Stimulated activated CD4-positive, alpha-beta T cell treated with anti-CD3 and anti-CD28 coated beads, Interleukin-1b, Interleukin-23, amount 100 ng/mL, for 1 hour (primary cell): ENCODE measurements at places on chromosomes 2 and 18.

- DNase-seq = no peak
Measured at GRCh38 chr2:232418466-232419244, 12.0 kb downstream of the ALPG start.

- DNase-seq = no peak
Measured at GRCh38 chr2:230697676-230698075, 15.0 kb upstream of the CAB39 start.

DNA sequence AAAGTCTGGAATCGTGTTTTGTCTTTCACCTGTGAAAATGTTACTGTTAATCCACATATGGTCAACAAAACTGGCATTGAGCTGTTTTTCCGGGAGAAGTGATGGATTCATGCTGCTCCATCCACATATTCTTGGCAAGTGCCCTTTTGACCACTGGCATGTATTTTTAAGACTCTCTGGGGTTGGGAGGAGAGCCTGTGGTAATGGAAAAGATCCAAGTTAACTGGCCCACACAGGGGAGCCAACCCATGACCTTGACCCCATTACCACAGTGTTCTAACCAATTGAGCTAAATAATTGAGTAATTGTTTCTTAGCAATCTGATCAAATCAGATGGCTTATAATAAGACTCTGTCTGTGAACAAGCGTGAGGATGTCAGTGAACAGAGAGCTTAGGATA is 296.2 kb upstream of the NRP2 start:
- DNase-seq = no peak

DNA sequence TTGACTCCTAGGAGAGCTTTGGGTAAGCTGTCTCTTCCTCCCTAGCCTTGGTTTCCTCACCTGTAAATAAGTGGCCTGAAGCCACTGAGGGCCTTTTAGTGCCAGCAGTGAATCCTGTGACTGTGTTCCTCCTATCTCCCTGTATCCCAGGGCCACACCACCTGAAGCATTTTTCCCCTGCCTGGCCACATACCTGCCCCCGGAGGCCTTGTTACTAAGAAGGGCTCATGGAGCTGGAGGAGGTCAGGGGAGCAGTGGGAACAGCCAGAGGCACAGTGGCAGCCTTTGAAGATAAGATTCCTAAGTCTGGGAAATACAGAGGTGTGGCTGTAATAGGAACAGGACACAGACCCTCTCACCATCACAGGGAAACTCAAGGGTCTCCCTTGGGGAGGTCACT is 162.4 kb downstream of the SMAD7 start:
- DNase-seq = no peak

DNA sequence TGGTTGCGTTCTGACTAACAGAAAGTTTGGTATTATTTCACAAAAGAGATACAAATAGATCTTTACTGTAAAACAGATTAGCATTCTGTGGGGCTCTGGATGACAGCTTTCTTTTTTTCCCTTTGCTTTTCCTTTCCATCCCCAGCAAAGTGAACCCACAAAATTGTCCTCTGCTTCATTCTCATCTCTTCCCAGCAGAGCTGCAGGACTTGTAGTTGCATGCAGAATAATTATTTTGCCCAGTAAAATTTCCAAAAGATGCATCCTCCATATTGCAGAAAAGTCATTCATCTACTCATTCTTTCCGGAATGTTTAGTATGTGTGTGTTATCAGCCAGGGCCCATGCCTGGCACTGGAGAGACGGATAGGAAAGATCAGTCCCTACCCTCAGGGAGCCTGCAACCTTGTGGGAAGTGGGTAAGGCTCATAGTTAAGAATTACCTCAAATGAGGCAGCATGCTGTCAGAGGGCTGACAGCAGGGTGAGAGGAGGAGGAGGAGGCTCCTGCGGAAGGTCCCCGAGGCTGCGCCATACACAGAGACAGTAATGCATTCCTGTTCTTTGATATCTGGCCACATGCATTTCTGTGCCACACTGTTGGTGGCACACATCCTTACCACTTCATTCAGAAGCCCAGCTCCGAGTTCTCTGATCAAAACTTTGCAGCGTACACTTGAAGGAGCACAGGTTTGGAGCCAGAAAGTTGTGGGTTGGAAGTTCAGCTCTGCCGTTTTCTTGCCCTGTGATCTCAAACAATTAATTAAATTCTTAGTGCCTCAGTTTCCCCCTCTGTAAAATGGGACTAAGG is 225.4 kb downstream of the MYCN start:
- DNase-seq = no peak
